ENCODE measurements at places on chromosomes 1 and 21.

- no peak for DNase-seq
Observed at GRCh38 chr1:164967300-164967699, 389.2 kb downstream of the LMX1A start.

DNA sequence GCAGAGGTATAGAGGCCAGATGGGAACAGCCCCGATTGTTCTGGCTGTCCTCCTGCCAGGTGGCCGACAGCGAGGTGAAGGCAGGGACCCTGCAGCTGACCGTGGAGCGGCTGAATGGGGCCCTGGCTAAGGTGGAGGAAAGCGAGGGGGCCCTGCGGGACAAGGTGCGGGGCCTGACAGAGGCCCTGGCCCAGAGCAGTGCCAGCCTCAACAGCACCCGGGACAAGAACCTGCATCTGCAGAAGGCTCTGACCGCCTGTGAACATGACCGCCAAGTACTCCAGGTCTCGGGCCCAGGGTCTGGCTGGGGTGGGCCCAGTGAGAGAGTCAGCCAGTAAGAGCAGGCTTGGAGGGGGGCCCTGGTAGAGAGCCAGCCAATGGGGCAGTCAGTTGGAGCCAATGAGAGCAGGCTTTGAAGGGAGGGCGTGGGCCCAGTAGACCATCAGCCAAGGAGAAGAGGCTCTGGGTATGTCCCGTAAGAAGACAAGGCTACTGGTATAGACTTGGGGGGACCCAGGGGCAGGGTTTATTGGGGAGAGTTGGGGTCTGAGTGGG lies 11.3 kb downstream of the MFAP2 start:
- no peak for DNase-seq

- DNase-seq = no peak
Observed at GRCh38 chr1:2972011-2972878, 49.0 kb upstream of the ACTRT2 start.

DNA sequence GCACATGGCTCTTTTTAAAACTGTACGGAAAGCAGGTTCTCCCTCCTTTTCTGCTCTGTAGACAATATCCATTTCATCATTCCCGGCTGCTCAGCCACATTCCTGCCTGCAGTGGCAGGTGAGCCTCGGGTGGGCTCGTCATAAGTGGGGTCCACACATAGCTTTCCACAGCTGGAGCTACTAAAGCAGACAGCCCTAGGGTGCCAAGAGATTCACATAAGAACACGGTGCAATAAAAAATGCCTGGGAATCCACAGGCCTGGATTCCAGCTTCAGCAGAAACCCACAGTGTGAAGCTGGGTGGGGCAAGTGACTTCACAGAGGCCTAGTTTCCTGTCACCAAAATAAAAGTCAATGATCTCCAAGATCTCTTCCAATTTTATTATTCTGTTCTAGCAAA lies 96.4 kb downstream of the MIS18A start:
- DNase-seq = no peak

DNA sequence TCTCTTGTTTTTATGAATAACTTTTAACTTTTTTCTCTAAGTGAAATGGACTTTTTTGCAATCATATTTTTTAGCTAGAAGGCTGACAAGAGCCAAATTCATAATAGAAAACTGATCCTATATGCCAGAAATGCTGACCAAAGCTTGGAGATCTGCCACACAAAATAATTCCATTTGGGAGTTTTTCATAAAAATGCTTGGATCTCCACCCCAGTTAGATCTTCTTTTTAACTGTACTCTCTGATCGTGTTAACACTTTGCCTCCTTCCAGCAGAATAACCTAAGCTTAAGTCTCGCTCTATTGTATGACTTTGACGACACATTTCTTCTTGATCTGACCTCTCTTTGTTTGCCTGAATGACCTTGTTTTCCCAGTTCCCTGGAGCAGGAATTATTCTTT lies 16.8 kb downstream of the FLG2 start:
- DNase-seq = no peak

- DNase-seq = no peak
Observed at GRCh38 chr1:243956450-243956849, 94.6 kb upstream of the ZBTB18 start.

DNA sequence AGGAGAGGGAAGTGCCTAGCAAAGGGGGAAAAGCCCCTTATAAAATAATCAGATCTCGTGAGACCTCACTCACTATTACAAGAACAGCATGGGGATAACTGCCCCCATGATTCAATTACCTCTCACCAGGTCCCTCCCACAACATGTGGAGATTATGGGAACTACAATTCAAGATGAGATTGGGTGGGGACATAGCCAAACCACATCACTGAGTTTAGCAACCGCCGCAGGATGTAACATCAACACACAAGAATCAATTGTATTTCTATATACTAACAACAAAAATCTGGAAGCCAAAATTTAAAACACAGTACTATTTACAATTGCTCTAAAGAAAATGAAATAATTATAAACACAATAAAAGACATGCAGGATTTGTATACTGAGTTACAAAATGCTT lies 21.9 kb downstream of the DIRAS3 start:
- DNase-seq = no peak

DNA sequence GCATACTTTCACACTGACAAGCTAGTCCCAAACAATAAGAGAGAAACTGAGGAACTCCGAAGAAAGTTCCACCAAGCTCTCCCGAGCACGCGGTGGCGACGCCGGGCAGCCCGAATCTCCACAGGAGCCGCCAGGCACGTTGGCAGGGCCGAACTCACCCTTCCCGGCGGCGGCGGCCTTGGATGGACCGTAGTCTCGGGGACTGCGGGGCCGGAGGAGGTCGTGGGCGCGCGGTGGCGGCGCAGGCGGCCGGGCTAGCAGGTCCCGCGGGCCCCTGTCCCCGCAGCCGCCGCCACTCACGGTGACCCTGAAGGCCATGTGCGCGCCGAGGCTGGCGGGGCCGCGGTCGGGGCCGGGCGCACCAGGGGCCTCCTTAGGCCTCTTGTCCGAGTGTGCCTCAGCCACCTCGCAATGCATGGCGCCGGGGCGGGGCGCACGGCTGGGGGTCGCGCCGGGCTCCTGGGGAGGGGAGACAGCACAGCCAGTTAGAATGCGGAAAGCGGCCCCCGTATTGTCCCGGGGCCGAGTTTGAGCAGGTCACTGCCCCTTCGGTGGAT lies 1.2 kb downstream of the GLIS1 start:
- DNase-seq = no peak
